ENCODE measurements at places on chromosomes 2 and 18. TPM values are rescaled to one million over a fixed set of nuclear protein-coding genes. Genes with fewer than 3 reads are reported as not detected.
A peak's percentile ranks its signal among the peaks of the same experiment; 100 is the strongest.

The ITPRIPL1 gene
- total RNA-seq = not detected

The OSBPL6 gene
- total RNA-seq = 11.9 TPM

The TFPI gene
- total RNA-seq = 219 TPM

The QPCT gene
- total RNA-seq = 311 TPM

The FBXO15 gene
- 1.1 TPM for total RNA-seq

The BCL11A gene
- total RNA-seq = 2.1 TPM

The VIL1 gene
- 0.02 TPM for total RNA-seq

The CRYBA2 gene
- not detected for total RNA-seq

The EVX2 gene
- total RNA-seq = not detected

The ALKAL2 gene
- total RNA-seq = not detected

The DSC2 gene
- 13.3 TPM for total RNA-seq

The KIF5C gene
- total RNA-seq = 0.46 TPM

The ST8SIA5 gene
- total RNA-seq = not detected

The SKA1 gene
- 58.7 TPM for total RNA-seq

The C2orf80 gene
- total RNA-seq = not detected

GRCh38 chr2:227717687-227718567 lies at the start of gene SLC19A3:
Gene SLC19A3, minus strand, starts transcription at chr2:227718028. Its CDS starts 15,710 bp downstream, at chr2:227702318.
- DNase-seq = peak; percentile 84

GRCh38 chr2:205216580-205216979 lies 465.7 kb upstream of the NRP2 start:
- no peak for DNase-seq

DNA sequence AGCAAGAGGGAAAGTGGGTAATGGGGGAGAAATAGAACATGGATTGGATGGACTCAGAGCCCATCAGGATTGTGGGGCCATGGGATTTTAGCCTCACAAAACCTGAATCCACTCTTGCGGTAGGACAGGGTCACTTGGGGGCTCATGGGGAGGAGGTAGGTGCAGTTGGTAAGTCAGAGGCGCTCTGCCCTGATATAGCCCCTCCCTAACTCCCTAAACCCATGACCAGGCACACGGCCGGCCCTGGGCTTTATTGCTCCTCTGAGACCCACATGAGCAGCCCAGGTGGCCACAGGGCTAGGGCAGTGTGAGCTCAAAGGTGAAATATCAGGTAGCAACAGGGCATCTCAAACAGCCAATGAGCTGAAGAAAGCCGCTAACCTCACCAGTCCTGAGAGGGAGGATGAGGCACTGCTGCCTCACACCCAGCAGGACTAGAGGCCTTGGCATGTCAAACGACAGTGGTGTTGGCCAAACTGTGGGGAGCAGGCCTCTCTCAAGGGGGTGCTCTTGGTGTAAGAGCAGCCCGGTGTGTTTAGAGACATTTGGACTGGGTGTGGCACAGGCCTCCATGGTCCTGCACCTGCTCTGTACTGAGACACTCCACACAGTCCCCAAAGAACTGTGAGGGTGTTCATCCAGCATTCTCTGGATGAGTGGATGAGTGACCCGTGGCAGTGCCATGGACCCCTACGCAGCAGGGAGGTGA lies 90.8 kb upstream of the HS6ST1 start:
- no peak for DNase-seq

GRCh38 chr2:120360307-120360855 lies 14.4 kb downstream of the INHBB start:
- DNase-seq = no peak

DNA sequence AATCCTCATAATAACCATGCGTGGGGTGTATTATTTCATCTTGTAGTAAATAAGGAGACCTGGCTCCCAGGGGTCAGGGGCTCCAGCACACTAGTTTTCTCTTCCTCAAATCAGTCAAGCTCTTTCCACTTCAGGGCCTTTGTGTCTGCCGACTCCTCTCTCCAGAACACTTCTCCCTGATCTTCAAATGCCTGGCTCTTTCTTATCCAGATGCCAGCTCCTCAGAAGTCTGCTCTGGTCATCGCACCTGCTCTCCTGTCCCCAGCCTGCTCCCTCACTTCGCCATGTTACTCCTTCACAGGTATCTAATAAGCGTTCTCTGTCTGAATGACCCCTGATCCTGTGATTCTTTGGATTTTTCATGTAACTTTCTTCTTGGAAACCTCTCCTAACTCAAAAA lies 62.0 kb downstream of the GYPC start:
- DNase-seq = no peak

DNA sequence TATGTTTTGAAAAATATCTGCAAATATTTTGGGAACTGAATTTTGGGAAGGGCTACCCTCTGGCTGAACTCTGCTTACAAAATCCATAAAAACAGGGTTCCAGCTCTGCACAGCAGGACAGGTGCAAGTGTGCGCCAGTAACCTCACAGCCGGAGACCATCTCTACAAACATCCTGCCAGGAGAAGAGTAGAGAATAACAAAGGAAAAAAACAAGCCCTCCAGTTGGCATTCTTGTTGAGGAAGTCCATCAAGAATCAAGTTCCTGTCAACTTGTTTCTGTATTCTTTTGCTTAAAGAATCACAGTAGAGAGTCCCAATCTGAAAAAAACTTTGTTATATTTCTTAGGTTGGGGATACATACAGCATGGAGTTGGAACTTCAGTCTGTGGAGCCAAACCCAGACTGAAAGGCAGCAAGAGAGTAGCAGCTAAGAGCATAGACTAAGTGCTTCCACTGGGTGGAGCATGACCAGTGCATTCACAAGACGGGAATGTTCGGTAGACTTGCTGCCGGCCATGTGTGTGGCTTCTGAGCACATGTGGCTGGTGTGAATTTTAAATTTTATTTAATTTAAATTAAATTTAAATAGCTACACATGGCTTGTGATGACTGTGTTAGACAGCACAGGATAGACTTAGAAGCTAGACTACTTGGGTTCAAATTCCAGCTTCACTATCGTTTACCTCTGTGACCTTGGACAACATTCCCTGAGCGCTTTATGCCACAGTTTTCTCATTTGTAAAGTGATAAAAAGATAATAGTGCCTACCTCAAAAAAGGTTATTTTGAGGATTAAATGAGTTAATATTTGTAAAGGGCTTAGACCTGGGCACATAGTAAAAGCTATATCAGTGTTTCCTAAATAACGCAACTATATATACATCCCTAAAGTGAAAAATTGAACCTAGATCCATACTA lies 41.9 kb downstream of the SPTBN1 start:
- DNase-seq = no peak

- DNase-seq = no peak
These were observed 17.9 kb downstream of the SPATS2L start for GRCh38 chr2:200324362-200324761.

- no peak for DNase-seq
These were observed at the start of gene SLC23A3 for GRCh38 chr2:219169930-219170654. Gene SLC23A3, minus strand, starts transcription at chr2:219170029. Its CDS starts 45 bp downstream, at chr2:219169984.

- DNase-seq = no peak
These were observed 31.7 kb upstream of the IL36G start for GRCh38 chr2:112946086-112946485.

GRCh38 chr18:63191413-63191812 lies 128.2 kb downstream of the BCL2 start:
- no peak for DNase-seq

DNA sequence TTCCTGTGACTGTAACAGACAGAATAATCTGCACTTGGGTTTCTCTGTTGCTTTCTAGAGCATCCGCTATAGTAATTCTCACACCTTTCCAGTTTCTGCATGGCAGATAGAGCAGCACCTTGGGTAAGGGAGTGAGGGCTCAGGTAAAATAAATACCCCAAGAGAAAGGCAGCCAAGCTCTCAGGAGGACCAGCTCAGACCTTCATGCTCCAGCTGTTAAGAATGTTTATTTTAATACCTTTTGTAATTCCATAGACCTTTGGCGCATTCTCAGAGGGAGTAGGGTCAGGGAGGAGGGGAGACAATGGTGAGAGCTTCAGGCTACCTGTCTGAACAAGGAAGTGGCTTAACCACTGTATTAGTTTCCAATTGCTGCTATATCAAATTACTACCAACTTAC lies 16.2 kb upstream of the TMEM178A start:
- no peak for DNase-seq

- DNase-seq = no peak
These were observed 1.8 kb upstream of the AGBL5 start for GRCh38 chr2:27049422-27050280.

- peak; percentile 92 for DNase-seq
These were observed 367.4 kb downstream of the NCKAP5 start for GRCh38 chr2:133200684-133201421.

DNA sequence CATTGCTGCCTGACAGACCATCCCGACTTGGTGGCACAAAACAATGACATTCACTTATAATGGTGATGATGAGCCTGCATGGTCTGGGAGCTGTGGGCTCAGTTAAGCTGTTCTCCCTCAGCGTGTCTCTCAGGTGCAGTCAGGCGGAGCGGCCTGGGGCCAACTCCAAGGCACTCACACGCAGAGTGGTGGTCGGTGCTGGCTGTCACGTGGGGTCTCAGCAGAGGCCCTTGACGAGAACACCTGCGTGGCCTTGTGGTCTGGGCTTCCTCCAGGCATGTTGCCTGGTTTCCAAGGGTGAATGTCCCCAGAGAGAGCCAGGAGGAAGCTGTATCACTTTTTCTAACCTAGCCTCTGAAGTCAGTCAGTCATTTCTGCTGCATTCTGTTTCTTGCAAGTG lies 29.8 kb downstream of the ARMC9 start:
- DNase-seq = no peak

DNA sequence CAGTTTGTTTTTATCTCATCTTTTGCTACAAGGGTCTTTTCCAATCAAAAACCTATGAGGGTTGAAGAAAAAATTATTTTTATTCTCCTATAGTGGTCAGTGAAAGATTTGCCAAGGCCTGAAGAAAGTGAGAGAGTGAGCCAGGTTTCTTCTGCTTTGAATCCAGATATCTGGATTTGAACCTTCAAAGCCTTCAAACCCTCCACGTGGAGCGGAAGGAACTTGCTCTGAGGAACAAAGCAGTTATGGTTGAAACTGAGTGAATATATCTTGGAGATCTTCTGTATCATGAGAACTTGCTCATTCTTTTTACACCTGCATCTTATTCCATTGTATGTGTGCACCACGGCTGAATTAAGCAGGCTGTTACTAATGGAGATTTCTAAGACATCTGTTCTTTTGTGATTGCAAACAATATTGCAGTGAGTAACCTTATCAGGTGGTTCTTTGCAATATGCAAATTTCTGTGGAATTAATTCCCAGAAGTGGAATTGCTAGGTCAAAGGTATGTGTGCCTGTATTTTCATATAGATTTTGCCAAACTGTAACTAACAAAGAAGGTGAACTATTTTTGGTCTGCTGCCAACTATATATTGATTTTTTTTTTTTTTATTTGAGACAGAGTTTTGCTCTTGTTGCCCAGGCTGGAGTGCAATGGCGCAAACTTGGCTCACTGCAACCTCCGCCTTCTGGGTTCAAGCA lies 147.9 kb downstream of the B3GNT2 start:
- no peak for DNase-seq

GRCh38 chr2:174903264-174903556 lies 102.0 kb downstream of the CHN1 start:
- DNase-seq = no peak

- no peak for DNase-seq
These were observed 69.3 kb downstream of the MBP start for GRCh38 chr18:77063260-77063659.

GRCh38 chr2:113240915-113241911 lies 37.5 kb downstream of the PAX8 start:
- peak; percentile 93 for DNase-seq

- peak; percentile 40 for DNase-seq
These were observed 46.0 kb downstream of the NPAS2 start for GRCh38 chr2:100865816-100866460.

- DNase-seq = no peak
These were observed 82.1 kb downstream of the CDC42EP3 start for GRCh38 chr2:37589298-37589697.

DNA sequence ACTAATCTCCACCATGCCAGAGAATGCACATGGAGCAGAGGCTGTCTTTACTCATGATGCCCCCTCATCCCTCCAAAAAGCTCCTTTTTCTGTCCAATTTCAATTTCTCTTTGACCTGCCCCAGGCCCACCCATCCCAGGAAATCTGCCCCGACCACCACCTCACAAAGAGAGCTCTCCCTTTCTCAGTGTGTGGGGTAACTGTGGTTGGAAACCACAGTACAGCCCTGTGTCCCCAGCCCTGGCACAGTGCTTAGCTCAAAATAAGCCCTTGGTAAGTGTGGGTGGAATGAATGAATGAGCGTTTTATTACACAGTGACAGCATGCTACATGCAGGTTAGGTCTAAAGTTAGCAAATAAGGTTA lies 43.7 kb upstream of the CAB39 start:
- no peak for DNase-seq

- DNase-seq = no peak
These were observed 73.8 kb downstream of the CBLN2 start for GRCh38 chr18:72470391-72470790.

- DNase-seq = peak; percentile 89
These were observed 75.9 kb downstream of the SH3BP4 start for GRCh38 chr2:235027558-235028214.

- no peak for DNase-seq
These were observed 8.8 kb downstream of the SNTG2 start for GRCh38 chr2:959457-959856.

- no peak for DNase-seq
These were observed 77.6 kb downstream of the CCDC148 start for GRCh38 chr2:158378926-158379325.

GRCh38 chr2:96342085-96342484 lies 6.5 kb downstream of the NCAPH start:
- no peak for DNase-seq

- no peak for DNase-seq
These were observed 173.3 kb downstream of the TRIB2 start for GRCh38 chr2:12890066-12890465.

DNA sequence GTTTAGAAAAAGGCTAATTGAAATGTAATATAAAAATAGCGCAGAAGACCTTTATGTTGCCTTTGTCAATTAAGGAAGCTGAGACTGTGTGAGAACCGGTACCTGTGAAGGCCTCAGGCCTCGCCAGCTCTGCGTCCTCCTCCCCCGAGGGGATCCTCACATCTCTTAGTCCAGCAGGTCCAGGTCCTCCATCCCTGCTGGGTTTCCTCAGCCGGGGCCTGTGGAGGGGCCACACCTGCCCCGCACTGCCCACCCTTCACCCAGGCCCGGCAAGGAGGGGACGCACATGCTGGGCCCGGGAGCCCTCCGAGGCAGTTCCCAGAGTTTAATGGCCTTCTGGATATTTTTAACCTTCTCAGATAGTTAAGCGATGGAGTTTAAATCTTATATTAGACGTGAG lies 3.5 kb downstream of the KCNG2 start:
- no peak for DNase-seq

DNA sequence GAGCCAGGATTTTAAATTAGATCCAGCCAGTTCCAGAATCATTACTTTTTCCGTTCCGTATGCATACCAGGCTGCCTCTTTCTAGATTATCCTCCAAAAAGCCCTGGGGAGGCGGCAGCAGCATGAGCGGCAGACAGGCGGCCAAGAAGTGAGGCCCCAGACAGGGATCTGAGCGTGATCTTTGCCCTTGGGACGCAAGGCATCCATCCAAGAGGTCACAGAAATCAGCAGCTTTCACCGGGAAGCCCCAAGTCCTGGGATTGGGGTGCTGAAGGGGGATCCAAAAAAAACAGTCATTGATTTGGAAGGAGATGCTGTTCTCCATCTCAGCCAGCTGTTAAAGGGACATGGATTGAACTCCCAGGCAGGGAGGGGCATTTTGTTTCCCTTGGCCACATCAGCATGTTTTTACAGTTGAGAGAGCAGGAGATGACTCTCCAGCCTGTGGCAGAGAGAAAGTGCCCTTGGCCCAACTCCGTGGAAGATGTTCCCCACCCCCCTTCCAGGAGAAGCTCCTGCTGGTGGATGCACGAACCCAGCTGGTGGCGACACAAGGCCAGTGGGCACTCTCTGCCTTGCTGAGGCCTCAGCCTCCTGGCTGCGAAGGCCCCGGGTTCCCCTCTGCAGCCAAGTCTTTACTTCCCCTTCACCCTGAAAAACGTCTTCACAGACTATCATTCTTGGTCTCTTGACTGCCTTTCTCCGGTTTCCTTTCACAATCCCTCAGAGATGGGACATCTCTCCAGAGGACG lies 265.6 kb downstream of the ANAPC1 start:
- DNase-seq = no peak
